Right kidney (tissue), 9 donors: ENCODE measurements at places on chromosomes 2 and 18.
A peak's percentile ranks its signal among the peaks of the same experiment; 100 is the strongest.

- DNase-seq, result no peak
These were observed 67.0 kb upstream of the LYPD6B start for GRCh38 chr2:148971547-148971946.

DNA sequence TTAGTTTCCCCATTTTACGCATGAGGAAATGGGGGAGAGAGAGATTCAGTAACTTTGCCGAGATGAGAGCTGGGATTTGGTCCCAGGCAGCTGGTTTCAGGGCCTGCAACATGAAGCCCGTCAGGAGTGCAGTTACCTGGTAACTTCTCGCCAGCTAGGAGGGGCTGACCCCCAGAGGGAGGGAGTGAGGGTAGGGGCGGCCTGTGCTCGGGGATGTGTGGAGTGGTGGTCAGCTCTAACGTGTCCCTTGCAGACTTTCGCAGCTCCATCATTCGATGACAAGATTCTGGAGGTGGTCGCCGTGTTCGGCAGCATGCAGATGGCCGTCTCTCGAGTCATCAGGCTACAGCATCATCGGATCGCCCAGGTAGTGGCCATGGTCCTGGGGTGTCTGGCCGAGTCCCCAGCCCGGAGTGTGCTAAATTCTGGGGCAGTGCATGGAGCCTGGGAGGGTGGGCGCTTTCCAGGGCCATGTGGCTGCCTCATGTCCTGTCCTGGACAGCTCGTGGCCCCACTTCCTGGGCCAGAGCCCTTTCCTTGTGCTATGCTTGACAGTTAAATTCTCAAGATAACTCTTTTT is 103.8 kb downstream of the DGKD start:
- DNase-seq, result no peak

DNA sequence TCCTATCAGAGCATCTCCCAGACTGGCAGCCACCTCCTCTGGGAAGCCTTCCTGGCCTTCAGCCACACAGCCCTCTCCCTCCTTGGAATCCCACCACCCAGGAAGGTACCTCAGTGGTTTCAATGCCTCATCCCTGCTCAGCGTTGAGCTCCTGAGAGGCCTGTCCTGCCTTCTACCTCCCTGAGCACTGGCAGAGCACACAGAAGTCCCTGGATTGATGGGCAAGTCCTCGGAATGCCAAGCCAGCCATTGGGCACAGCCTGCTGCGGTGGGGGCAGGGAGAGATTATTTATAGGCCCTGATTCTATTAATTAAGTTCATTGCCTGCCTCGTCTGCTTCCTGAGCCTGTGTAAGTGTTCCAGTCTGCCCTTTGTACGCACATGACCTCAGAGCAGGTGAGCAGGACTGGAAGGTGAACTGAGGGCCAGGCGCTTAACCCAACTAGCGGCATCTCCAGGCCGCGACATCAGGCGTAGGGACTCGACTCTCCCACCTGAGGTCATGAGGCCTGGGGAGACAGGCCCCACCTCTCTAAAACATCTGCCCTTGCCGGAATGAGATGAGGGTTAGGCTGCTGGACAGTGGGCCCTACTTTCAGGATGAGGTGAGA is 63.4 kb downstream of the SMAD7 start:
- peak; percentile 29 for DNase-seq

DNA sequence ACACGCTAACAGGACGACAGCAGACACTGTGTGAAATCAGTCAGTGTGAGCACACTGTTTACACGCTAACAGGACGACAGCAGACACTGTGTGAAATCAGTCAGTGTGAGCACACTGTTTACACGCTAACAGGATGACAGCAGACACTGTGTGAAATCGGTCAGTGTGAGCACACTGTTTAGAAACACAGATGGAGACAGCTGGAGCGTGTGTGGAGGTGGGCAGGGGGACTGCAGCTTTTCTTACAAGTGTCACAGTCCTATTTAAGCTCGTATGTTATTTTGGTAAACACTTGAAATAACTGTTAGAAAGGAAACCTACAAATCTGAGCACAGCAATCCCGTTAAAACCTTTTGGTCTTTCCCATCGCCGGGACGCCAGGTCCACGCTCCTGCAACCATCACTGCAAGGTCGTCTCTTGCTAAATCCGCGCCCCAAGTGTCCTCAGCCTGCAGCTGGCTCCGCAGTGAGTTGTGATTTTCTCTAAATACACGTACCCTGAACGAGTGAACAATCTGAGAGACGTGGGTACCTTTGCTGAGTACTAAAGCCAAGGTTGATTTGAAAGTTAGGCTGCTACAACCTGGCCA is 58.9 kb upstream of the CTDP1 start:
- no peak for DNase-seq

GRCh38 chr2:22628906-22629305 is 756.1 kb upstream of the KLHL29 start:
- DNase-seq, result no peak

DNA sequence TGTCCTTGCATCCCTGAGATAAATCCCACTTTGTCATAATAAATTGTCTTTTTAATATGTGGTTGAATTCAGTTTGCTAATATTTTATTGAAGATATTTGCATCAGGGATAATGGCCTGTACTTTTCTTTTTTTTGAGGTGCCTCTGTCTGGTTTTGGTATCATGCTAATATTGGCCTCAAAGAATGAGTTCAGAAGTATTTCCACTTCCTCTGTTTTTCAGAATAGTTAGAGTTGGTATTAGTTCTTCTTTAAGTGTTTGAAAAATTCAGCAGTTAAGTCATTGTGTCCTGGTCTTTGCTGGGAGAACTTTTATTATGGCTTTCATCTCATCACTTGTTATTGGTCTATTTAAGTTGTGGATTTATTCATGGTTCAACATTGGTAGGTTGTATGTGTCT is 464.1 kb upstream of the CRIM1 start:
- DNase-seq, result no peak

DNA sequence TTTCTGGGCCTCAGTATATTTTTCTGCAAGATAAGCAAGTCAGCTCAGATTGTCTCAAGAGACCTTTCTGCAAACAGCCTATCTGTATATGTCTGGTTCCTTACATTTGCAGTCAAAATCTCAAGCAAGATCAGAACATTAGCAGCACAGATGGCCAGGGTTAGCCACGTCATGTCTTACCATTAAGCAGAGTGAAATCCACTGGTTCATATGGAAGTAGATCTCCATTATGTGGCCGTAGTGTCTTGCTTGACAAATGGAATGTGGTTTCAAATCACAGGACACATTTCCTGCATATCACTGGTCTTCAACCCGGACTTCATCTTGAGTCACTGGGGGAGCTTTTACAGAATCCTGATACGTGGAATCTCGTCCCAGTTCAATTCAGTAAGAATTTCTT is 500.2 kb downstream of the FBXO15 start:
- DNase-seq, result no peak

DNA sequence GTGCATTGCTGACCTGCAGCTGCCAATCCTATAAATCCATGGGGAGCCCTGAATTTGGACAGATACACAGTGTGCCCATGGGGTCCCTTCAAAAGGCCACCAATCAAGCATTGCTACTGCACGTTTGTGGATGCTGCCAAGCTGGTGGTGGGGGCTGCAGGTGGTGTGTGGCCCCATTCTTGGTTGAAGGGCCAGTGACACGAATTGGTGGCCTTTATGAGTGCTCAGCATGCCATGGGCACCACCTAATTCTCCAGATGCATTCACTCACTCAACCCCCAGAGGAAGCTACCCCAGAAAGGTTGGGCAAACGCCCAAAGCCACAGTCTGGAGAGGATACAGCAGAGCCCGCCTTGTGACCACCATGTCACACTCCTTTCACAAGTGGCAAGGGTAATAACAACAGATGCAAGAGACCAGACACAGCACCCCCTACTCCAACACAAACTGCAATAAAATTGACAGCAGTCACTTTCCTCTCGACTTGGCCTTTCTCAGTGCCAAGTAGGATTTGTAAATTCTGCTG is 27.1 kb downstream of the MC2R start:
- DNase-seq, result no peak

GRCh38 chr2:109215866-109216265 is 86.9 kb downstream of the SH3RF3 start:
- DNase-seq, result no peak

GRCh38 chr2:64311948-64312621 is 141.9 kb upstream of the LGALSL start:
- DNase-seq, result peak; percentile 65

DNA sequence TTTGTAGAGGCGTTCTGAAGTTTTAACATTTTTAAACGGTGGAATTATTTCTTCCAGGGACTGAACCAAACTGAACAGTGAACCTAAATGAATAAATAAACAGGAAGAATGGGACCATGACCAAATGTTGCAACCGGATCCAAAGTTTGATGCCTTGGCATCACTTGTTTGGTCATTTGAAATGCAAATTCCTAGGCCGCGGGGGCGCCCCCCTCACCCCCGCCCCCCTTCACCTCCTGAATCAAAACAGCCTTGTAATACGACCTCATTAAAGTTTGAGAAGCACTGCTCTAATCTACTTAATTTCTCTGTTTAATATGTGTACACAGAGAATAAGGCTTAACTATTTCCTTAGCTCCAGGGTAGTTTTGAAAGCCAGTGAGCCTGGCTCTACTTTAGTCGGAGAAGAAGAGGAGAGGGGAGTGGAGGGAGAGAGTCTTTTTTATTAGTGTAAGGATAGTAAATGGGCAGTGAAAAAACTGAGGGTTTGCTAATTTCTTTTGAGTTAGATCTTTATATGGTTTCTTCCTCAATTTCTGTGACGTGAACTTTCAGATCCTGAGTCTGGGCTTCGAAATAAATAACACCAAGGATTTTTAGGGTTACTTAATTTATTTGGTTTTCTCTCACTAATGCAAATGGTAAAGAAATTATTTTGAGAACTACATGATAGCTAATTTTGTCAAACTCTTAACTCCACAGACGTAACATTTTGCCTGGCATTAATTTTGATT is 5.7 kb downstream of the C2orf80 start:
- DNase-seq, result peak; percentile 15

GRCh38 chr2:60555783-60556139 is 2.3 kb upstream of the BCL11A start:
- DNase-seq, result no peak

- no peak for DNase-seq
These were observed 32.6 kb downstream of the BIN1 start for GRCh38 chr2:127074358-127074757.

- DNase-seq, result no peak
These were observed 10.6 kb downstream of the GFPT1 start for GRCh38 chr2:69376403-69376802.

DNA sequence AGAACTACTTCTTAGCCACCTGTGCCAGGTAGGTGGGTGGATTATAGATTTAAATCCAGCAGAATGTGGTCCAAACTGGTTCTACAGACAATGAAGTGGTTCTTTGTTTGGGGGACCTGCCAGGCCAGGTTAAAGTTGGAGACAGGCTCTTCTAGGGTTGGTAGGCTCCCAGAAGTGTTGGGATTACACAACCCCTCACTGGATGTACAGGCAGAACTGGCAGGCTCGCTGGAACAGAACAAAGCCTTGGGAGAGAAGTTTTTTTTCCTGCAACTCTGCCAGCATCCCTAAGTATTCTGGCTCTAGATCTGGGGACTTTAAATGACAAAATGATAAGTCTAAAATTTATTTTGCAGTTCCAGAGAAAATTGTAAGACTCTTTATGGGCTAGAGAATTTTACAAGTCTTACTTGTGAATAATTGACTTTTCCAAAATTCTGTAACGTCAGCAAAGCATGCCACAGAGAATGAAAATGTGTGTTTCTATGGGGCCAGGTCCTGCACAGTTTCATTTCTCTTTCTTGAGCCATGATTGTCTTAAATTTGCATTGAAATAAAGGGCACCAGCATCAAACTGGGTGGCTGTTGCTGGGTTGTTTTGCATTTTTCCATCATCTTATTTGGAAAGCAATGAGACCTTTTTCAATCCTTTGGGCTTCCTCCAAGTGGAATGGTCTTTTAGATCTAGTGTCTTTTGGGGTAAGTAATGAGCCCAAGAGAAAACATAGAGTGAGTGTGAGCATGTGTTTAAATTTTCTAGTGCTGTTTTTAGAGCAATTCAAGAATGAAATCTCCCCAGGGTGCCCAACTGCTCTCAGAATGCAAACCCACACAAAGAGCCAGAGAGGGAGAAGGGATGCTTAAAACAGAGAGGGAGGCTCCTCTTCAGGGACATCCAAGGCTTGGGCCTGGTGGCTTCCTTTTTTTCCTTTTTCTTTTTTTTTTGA is 32.4 kb upstream of the ATL2 start:
- no peak for DNase-seq

- DNase-seq, result no peak
These were observed 230.7 kb downstream of the TMX3 start for GRCh38 chr18:68484241-68484640.

GRCh38 chr2:196336715-196337114 is 165.3 kb upstream of the STK17B start:
- no peak for DNase-seq

- no peak for DNase-seq
These were observed 3.9 kb downstream of the CTLA4 start for GRCh38 chr2:203871371-203871983.

GRCh38 chr18:31657823-31658669 is 26.3 kb downstream of the B4GALT6 start:
- peak; percentile 32 for DNase-seq

GRCh38 chr18:77170890-77171410 is 38.4 kb upstream of the MBP start:
- DNase-seq, result no peak

DNA sequence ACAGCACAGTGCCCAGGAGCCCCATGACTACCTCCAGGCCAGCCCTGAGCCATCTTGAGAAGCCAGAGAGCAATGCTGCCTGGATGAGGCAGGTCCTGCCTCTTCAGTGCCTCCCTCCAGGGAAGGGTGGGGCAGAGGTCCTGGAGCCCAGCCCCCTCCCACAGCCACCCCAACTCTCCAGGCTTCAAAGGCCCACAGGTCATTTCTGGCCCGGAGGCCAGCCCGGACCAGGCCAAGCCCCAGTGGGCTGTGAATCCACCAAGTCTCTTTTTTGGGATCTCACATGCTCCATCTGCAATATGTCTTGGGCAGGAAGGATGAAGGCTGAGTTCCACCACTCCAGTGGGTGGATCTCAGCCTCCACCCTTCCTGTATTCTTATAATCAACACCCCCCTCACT is 36.7 kb downstream of the SDC1 start:
- no peak for DNase-seq

DNA sequence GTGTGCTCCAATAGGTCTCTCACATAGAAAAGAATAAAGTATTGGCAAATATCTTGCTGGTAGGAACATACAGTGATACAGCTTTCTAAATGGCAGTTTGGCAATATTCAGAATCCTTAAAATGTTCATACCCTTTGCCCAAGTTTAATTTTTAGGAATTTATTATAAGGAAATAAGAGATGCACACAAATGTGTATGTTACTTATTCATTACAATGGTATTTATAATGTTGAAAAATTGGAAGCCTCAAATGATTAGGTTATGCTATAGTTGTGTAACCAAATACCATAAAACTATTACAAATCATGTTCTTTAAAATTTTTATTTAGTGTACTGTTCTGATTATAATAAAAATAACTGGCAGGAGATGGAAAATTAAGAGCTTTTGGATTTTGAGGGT is 196.8 kb downstream of the MCFD2 start:
- DNase-seq, result no peak

DNA sequence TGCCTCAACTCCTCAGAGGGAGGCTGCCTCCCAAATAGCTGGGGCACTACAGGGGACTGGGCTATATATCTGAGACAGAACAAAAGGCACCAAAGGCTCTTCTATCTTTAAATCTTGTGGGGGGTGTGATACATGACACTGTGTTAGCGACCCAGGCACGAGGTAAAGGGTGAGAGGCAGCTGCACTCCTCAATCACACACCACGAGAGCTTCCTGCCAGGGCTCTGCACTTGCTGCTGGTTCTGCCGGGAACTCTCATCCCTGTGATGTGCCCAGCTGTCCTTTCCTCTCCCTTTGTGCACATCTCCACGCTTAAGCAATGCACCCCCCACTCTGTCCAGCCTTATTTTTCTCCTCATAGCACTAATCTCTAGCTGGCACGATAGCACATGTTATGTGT is 32.4 kb downstream of the NPC1 start:
- no peak for DNase-seq

GRCh38 chr18:35732162-35732561 is 150.6 kb downstream of the GALNT1 start:
- DNase-seq, result no peak
